ENCODE measurements at places on chromosomes 6 and 20. TPM values are rescaled to one million over a fixed set of nuclear protein-coding genes. Genes with fewer than 3 reads are reported as not detected.

The COL9A3 gene
- total RNA-seq: not detected

GRCh38 chr20:41531518-41532275 is 86.5 kb downstream of the CHD6 start:
- no peak overlapping the region for H3K4me3 ChIP-seq
- H3K4me1 ChIP-seq: no peaks in the 10 kb centered on the region
- H3K27ac ChIP-seq: no peak overlapping the region
- no peak for DNase-seq
- peaks cover 4% of the 10 kb centered on the region for H3K36me3 ChIP-seq

The PKIB gene
- not detected for total RNA-seq

GRCh38 chr6:151656392-151656791 is 151.1 kb upstream of the ESR1 start:
- no peaks in the 10 kb centered on the region for H3K36me3 ChIP-seq
- no peak for DNase-seq
- H3K4me3 ChIP-seq: no peak overlapping the region
- no peaks in the 10 kb centered on the region for H3K27me3 ChIP-seq

The SYNDIG1 gene
- not detected for total RNA-seq

- H3K36me3 ChIP-seq: no peaks in the 10 kb centered on the region
- H3K27ac ChIP-seq: no peak overlapping the region
- H3K4me3 ChIP-seq: peak overlapping the region; percentile 54
- peaks cover 14% of the 10 kb centered on the region for H3K4me1 ChIP-seq
- peaks cover 20% of the 10 kb centered on the region for H3K27me3 ChIP-seq
Observed at GRCh38 chr6:26613689-26614683, 17.2 kb downstream of the ABT1 start.

GRCh38 chr6:17583811-17584210 is 16.3 kb upstream of the FAM8A1 start:
- H3K4me3 ChIP-seq: no peak overlapping the region
- H3K27me3 ChIP-seq: no peaks in the 10 kb centered on the region
- DNase-seq: no peak

DNA sequence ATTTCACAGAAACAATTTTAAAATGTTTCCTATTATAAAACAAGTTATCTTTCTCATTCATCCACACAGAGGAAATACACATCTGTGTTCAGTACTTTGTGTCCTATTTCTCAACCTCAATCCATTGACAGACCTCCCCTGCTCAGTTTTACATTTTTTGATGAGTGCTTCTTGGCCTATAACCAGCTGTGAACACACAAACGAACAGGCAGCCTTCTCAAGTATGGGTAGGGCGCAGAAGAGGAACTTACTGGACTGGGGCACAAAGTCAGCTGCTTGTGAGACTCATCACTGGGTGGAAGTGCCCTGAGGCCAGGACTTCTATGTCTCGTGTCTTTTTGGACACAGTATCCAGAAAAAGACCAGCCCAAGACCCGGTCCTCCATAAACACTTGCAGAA is 2.8 kb downstream of the RPS6KA2 start:
- no peak overlapping the region for H3K27ac ChIP-seq
- H3K36me3 ChIP-seq: no peaks in the 10 kb centered on the region
- H3K27me3 ChIP-seq: peaks cover 10% of the 10 kb centered on the region
- no peak overlapping the region for H3K4me3 ChIP-seq
- DNase-seq: no peak

The GATA5 gene
- total RNA-seq: not detected

GRCh38 chr20:7758406-7758805 is 181.9 kb downstream of the HAO1 start:
- no peak for DNase-seq
- H3K4me3 ChIP-seq: no peak overlapping the region
- no peaks in the 10 kb centered on the region for H3K4me1 ChIP-seq
- H3K36me3 ChIP-seq: no peaks in the 10 kb centered on the region

- DNase-seq: no peak
- no peak overlapping the region for H3K4me3 ChIP-seq
- no peak overlapping the region for H3K27ac ChIP-seq
- H3K4me1 ChIP-seq: no peaks in the 10 kb centered on the region
Observed at GRCh38 chr20:23765578-23765977, 14.8 kb upstream of the CST1 start.

DNA sequence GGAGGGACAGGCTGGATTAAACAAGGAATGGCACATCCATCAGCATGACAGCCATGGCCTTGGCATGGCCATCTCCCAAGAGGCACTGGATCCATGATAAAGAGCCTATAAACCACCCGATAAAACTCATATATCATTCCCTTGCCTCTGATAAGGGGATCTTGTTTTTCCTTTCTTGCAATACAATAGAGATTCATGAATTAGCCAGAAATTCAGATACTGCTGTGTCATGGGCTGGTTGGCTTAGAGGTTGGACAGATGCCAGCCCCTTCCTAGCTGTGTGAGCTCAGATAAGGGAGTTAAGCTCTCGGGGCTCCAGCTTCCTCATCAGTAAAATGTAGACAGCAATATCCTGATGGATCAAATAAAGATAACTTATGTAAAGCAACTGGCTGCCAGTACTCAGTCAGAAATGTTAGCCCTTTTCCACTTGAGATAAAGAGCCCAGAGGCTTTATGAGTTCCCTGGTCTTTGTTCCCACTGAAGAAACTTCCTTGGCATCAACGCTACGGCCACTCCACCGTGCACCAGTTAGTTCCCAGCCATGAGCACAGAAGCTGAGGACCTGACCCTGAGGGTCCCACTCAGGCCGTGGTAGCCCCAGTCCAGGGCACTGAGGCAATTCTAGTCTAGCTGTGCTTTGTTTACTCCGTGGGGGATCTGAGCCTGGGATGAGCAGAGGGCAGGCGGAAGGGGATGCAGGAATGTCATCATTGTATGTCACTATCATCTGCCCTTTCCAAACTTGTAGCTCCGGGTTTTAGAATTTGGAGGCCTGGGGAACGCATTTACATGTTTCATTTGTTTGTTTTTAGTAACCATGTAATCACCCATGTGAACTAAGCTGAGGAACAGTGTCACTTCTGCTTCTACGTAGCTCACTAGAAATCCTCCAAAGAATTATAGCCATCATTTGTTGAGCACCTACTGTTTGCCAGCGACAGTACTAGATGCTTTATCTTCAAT is 67.2 kb upstream of the TBC1D7 start:
- no peaks in the 10 kb centered on the region for H3K36me3 ChIP-seq
- no peak overlapping the region for H3K27ac ChIP-seq
- H3K27me3 ChIP-seq: no peaks in the 10 kb centered on the region

GRCh38 chr6:155040901-155041650 is 46.0 kb downstream of the TIAM2 start:
- no peaks in the 10 kb centered on the region for H3K36me3 ChIP-seq
- no peak overlapping the region for H3K27ac ChIP-seq
- H3K4me1 ChIP-seq: no peaks in the 10 kb centered on the region
- no peak overlapping the region for H3K4me3 ChIP-seq
- no peak for DNase-seq

DNA sequence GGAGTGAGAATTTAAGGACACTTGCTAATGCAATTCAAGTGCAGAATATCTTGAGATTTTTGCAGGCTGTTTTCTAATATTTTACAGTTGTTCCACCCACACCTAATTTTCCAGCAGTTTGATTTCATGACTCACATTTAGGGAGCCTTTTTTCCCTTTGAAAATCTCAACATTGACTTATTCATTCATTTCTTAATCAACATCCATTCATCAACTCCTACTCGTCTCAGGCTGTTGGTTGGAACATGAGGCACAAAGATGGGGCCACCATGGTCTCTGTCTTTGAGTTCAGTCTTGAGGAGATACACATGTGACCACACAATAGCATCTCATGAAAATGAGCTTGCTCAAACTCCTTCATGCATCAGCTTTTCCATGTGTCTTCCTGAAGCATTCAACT is 135.6 kb downstream of the UNC5CL start:
- no peak overlapping the region for H3K27ac ChIP-seq
- no peak for DNase-seq
- no peaks in the 10 kb centered on the region for H3K27me3 ChIP-seq

The KIF13A gene
- total RNA-seq: 0.60 TPM

GRCh38 chr6:142830116-142830710 is 114.8 kb downstream of the HIVEP2 start:
- H3K27ac ChIP-seq: no peak overlapping the region
- no peaks in the 10 kb centered on the region for H3K36me3 ChIP-seq
- H3K4me3 ChIP-seq: no peak overlapping the region
- no peaks in the 10 kb centered on the region for H3K27me3 ChIP-seq
- DNase-seq: no peak

The KCNB1 gene
- total RNA-seq: not detected

The ME1 gene
- total RNA-seq: 0.42 TPM

The IMPG1 gene
- total RNA-seq: not detected

- H3K4me3 ChIP-seq: no peak overlapping the region
- no peak for DNase-seq
- no peak overlapping the region for H3K27ac ChIP-seq
- H3K36me3 ChIP-seq: no peaks in the 10 kb centered on the region
Observed at GRCh38 chr6:1606780-1607515, 2.8 kb upstream of the FOXC1 start.

DNA sequence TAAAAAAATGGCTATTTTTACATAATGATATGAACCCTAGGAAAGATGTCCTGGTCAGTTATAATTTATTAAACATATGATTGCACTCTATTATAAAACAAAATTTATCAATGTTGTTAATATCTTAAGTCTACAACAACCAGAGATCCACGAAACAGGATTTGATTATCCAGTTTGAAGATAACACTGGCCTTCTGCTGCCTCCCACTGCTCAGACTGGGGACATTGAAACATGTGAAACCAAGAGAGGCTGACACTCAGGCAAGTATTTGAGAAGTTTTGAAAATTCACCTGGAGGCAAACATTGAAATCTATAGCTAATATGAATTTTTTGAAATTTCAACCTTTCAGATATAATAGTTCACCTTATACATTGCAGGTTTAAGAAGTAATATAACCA is 219.3 kb upstream of the HSF2 start:
- H3K27ac ChIP-seq: no peak overlapping the region
- DNase-seq: no peak
- no peaks in the 10 kb centered on the region for H3K27me3 ChIP-seq

- H3K36me3 ChIP-seq: no peaks in the 10 kb centered on the region
- no peaks in the 10 kb centered on the region for H3K4me1 ChIP-seq
- no peak overlapping the region for H3K4me3 ChIP-seq
- H3K27me3 ChIP-seq: no peaks in the 10 kb centered on the region
Observed at GRCh38 chr20:45087097-45087790, 13.7 kb downstream of the KCNS1 start.

- H3K36me3 ChIP-seq: no peaks in the 10 kb centered on the region
- no peak for DNase-seq
- peaks cover 17% of the 10 kb centered on the region for H3K4me1 ChIP-seq
- H3K4me3 ChIP-seq: no peak overlapping the region
- peaks cover 4% of the 10 kb centered on the region for H3K27me3 ChIP-seq
Observed at GRCh38 chr6:40326714-40327421, 260.3 kb downstream of the LRFN2 start.

The RAB44 gene
- not detected for total RNA-seq

DNA sequence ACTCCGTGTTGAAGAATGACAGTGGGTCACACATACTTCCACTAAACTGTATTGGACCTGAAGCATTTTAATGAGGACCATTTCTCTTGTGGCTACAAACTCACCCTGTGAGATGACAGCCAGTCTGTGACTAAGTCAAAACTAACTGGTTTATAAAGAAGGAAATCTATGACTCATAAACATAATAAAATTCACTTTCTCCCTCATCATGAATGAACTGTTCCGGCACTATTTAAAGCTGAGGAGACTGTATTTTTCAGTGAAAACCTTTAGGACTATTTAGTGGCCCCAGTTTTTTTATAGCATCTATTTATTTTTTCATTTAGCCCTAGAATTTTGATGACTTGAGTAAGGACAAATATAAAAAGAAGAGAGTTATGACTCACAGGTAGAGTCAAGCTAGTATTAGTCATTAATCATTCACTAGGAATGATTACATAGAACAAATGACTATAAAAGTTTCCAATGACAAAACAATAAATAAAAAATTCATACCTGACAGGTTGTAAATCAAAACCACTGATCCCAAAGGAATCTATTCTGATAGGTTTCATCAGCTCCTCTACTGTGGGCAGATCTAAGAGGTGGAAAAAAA is 34.2 kb downstream of the CEP162 start:
- H3K27me3 ChIP-seq: no peaks in the 10 kb centered on the region
- no peak for DNase-seq
- H3K4me3 ChIP-seq: no peak overlapping the region

GRCh38 chr20:15058841-15059240 is 721.4 kb upstream of the FLRT3 start:
- no peaks in the 10 kb centered on the region for H3K27me3 ChIP-seq
- no peaks in the 10 kb centered on the region for H3K36me3 ChIP-seq
- no peak overlapping the region for H3K4me3 ChIP-seq
- DNase-seq: no peak

DNA sequence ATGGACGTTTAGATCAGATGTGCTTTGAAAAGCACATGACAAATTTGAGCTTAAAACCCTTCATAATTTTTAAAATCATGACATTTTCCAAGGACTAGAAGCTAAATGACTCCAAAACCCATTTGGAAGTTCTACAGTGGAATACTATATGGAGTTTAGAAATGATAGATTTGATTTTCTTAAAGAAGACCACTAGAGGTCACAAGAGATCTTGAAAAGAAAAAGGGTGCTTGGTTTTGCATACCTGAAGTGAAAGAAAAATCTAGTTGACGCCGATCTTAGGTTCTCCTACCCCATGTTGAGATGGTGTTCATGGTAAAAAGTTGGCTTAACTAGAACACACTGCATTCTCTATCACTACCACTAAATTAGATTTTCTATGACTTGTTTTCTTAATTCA is 31.5 kb downstream of the CFAP61 start:
- peak; percentile 44 for DNase-seq
- H3K36me3 ChIP-seq: no peaks in the 10 kb centered on the region
- H3K4me3 ChIP-seq: no peak overlapping the region

The AKAP7 gene
- total RNA-seq: 4.3 TPM
